ENCODE measurements at places on chromosomes 7 and 10. TPM values are rescaled to one million over a fixed set of nuclear protein-coding genes. Genes with fewer than 3 reads are reported as not detected.

Gene TSPAN12
- 7.4 TPM for total RNA-seq

DNA sequence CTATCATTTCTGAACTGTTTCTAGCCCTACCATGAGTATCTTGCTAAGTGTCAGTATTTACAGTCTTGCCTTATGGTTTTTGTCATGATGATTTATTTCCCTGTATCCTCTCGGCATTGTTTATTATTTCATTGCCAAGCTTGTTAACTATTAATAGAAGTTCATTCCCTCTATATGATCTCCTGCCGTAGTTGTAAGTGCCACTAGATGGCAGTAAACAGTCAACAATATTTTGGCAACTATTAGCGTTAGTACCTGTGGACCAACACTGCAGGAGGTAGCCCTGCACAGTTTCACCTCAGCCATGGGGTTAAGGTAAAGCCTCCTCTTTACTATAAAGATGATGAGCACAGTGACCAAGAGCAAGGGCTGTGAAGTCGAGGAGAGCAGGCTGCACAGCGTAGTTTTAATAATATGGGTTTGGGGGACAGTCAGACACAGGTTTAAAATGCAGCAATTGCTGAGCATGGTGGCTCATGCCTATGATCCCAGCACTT lies 26.1 kb upstream of the CCNJ start:
- H3K27me3 ChIP-seq = peaks cover 34% of the 10 kb centered on the region
- H3K36me3 ChIP-seq = no peaks in the 10 kb centered on the region
- no peak overlapping the region for H3K4me3 ChIP-seq
- DNase-seq = no peak
- H3K27ac ChIP-seq = no peak overlapping the region

GRCh38 chr10:6667679-6668270 lies 87.7 kb upstream of the PRKCQ start:
- H3K36me3 ChIP-seq = no peaks in the 10 kb centered on the region
- H3K27ac ChIP-seq = no peak overlapping the region
- peaks cover 44% of the 10 kb centered on the region for H3K27me3 ChIP-seq
- DNase-seq = no peak
- no peak overlapping the region for H3K4me3 ChIP-seq
- no peaks in the 10 kb centered on the region for H3K4me1 ChIP-seq

GRCh38 chr10:32104622-32105509 lies 48.6 kb upstream of the KIF5B start:
- no peak overlapping the region for H3K27ac ChIP-seq
- H3K4me1 ChIP-seq = peaks cover 8% of the 10 kb centered on the region
- DNase-seq = no peak
- no peaks in the 10 kb centered on the region for H3K27me3 ChIP-seq
- no peak overlapping the region for H3K4me3 ChIP-seq
- no peaks in the 10 kb centered on the region for H3K36me3 ChIP-seq

DNA sequence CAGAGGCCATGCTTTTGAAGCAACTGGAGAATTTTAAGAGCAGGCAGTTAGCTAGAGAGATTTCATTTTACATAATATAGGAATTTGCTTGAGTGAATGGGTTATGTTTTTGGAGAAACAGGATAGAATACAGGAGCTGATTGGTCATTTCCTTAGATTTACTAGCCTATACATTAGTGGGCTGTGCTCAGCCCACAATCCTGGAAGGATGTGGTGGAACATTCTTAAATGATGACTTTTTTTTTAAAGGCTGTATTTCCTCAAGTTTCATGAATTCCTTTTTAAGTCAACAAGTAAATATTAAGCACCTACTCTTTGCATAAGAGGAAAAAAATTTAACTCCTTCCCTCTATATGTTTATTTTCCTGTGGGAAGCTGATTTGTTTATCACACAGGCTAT lies 314.4 kb upstream of the BMPER start:
- no peak for DNase-seq
- no peaks in the 10 kb centered on the region for H3K36me3 ChIP-seq
- no peak overlapping the region for H3K27ac ChIP-seq

Gene C10orf105
- total RNA-seq = 0.11 TPM

- H3K27ac ChIP-seq = no peak overlapping the region
- no peak overlapping the region for H3K4me3 ChIP-seq
- H3K27me3 ChIP-seq = no peaks in the 10 kb centered on the region
- peaks cover 2% of the 10 kb centered on the region for H3K36me3 ChIP-seq
- DNase-seq = no peak
- no peaks in the 10 kb centered on the region for H3K4me1 ChIP-seq
These were observed 44.9 kb downstream of the MINDY4 start for GRCh38 chr7:30815951-30816644.

Gene AKR1C8
- not detected for total RNA-seq

- no peak for DNase-seq
- H3K4me3 ChIP-seq = peak overlapping the region; percentile 6
- peak overlapping the region; percentile 98 for H3K27ac ChIP-seq
- peaks cover 34% of the 10 kb centered on the region for H3K4me1 ChIP-seq
- no peaks in the 10 kb centered on the region for H3K36me3 ChIP-seq
These were observed 16.0 kb downstream of the DENND2A start for GRCh38 chr7:140624392-140625191.

DNA sequence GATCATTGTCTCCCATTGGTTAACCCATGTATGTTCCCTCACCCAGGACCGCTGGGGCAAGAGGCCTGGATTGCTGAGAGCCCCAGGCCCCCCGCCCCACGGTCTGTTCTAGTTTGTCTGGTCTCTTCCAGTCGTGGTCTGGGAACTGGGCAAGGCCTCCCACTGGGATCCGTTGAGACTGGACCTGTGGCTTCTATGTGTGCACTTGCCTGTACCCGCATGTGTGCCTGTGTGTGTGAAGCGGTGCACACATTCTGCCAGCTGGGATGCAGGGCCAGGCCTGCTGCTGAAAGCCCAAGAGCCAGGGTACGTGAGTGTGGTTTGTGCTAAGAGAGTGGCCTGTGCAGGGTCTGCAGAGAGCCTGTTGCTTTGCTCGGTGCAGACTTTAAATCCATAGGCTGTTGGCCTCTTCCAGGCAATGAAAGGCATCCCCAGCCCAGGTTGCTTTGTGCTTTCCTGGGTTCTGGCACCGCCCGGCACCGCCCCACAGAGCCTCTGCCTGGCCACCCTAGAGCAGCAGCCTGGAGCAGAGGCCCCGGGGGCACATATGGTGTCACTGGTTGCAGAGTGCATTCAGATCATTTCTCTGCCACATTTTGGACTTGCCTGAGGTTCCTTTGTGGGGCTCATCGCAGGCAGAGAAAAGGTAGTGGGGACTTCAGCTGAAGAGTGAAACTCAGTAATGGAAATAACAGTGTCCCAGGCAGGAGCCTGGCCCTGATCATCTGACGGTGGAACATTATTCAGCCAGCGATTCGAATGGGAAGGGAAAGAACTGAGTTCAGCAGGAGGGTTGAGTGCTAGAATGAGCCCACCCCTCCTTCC lies 215.5 kb downstream of the GLRX3 start:
- peaks cover 25% of the 10 kb centered on the region for H3K27me3 ChIP-seq
- H3K4me1 ChIP-seq = no peaks in the 10 kb centered on the region
- H3K27ac ChIP-seq = no peak overlapping the region

DNA sequence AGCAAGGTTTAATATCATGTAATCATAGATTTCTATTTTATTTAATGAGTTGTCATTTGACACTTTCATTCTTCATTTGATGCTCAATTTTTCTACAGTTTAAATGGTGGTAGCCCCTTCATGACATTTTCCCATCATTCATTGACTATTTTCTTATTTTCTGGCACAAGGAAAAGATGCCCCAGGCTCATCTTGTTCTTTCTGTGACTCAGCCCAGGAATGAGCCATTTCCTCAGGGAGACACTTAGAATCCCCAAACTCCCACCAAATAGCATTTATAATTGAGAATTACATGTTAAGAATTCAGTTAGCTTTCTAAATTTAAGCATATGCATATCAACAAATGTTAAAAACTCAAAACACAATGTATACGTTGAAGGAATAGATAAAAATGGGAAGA lies 222.3 kb downstream of the KIF20B start:
- no peaks in the 10 kb centered on the region for H3K27me3 ChIP-seq
- H3K4me3 ChIP-seq = no peak overlapping the region
- DNase-seq = no peak
- no peaks in the 10 kb centered on the region for H3K36me3 ChIP-seq
- no peak overlapping the region for H3K27ac ChIP-seq
- no peaks in the 10 kb centered on the region for H3K4me1 ChIP-seq

GRCh38 chr7:39952803-39953202 lies 2.7 kb downstream of the CDK13 start:
- H3K27ac ChIP-seq = peak overlapping the region; percentile 86
- H3K4me1 ChIP-seq = peaks cover 48% of the 10 kb centered on the region
- DNase-seq = no peak
- peak overlapping the region; percentile 86 for H3K4me3 ChIP-seq
- no peaks in the 10 kb centered on the region for H3K27me3 ChIP-seq

- no peak for DNase-seq
- no peaks in the 10 kb centered on the region for H3K4me1 ChIP-seq
- H3K36me3 ChIP-seq = no peaks in the 10 kb centered on the region
- H3K27me3 ChIP-seq = peaks cover 2% of the 10 kb centered on the region
- H3K4me3 ChIP-seq = no peak within 1 kb of the TSS
These were observed at the start of gene MRLN for GRCh38 chr10:59753267-59753666. Gene MRLN, minus strand, starts transcription at chr10:59753455.

Gene MBL2
- total RNA-seq = not detected

DNA sequence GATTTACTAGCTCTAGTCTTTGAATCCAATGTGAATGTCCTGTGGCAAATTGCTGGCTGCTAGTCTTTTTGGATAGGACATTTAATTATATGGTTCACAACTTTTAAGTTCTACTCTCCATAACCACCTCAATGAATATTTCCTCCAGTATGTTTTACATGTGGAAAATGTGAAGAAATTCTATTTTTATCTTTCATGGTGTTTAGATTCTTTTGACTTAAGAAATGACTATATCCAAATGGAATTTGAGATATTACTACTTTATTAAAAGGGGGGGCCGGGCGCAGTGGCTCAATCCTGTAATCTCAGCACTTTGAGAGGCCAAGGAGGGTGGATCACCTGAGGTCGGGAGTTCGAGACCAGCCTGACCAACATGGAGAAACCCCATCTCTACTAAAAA lies 202.0 kb downstream of the ARL4A start:
- no peak overlapping the region for H3K27ac ChIP-seq
- H3K4me1 ChIP-seq = peaks cover 4% of the 10 kb centered on the region
- H3K27me3 ChIP-seq = no peaks in the 10 kb centered on the region
- no peak overlapping the region for H3K4me3 ChIP-seq

Gene A1CF
- 0.07 TPM for total RNA-seq

DNA sequence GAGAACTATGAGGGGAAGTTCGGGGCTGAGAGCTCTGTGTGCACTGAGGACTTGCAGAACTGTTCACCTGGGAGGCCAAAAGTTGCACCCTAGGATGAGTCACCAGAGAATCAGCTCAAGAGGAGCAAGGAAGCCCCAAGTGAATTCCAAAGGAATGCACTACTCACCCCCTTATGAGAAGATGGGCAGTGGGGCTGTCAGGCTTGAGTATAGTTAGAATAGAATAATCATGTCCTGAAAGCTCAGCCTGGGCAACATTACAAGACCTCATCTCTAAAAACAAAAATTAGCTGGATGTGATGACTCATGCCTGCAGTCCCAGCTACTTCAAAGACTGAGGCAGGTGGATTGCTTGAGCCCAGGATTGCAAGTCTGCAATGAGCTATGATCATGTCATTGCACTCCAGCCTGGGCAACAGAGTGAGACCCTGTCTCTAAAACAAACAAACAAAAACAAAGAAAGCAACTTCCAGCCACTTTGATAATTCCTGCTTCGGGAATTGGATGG lies 30.0 kb downstream of the MAP3K8 start:
- no peak overlapping the region for H3K27ac ChIP-seq
- H3K4me1 ChIP-seq = peaks cover 6% of the 10 kb centered on the region
- no peaks in the 10 kb centered on the region for H3K27me3 ChIP-seq
- peaks cover 17% of the 10 kb centered on the region for H3K36me3 ChIP-seq

Gene CPN1
- not detected for total RNA-seq

DNA sequence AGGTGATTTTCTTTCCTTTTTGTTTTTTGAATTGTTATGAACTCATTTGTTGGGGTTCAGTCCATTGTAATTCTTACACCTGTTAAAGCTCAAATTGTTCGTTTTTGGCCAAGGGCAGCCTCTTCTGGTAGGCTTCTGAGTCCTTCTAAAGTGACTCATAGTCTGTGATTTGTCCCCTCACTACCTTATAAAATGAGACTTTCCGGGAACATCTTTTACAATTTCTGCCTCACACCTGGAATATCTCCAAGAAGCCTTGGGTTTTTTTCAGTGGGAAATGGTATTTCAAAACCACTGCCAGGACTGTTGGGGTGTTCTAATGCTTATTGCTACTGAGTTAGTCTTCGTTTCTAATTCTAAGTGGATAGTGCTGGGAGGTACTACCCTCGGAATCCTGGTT lies 56.7 kb downstream of the BMPR1A start:
- no peak overlapping the region for H3K27ac ChIP-seq
- peaks cover 6% of the 10 kb centered on the region for H3K4me1 ChIP-seq
- H3K4me3 ChIP-seq = no peak overlapping the region
- H3K27me3 ChIP-seq = no peaks in the 10 kb centered on the region
- peaks cover 25% of the 10 kb centered on the region for H3K36me3 ChIP-seq

Gene UBE2D4
- 8.9 TPM for total RNA-seq

- no peak for DNase-seq
- H3K36me3 ChIP-seq = no peaks in the 10 kb centered on the region
- no peak overlapping the region for H3K4me3 ChIP-seq
- H3K27ac ChIP-seq = no peak overlapping the region
- H3K4me1 ChIP-seq = peaks cover 6% of the 10 kb centered on the region
These were observed 241.1 kb upstream of the CTBP2 start for GRCh38 chr10:125401462-125401861.

Gene HOXA3
- 197 TPM for total RNA-seq

DNA sequence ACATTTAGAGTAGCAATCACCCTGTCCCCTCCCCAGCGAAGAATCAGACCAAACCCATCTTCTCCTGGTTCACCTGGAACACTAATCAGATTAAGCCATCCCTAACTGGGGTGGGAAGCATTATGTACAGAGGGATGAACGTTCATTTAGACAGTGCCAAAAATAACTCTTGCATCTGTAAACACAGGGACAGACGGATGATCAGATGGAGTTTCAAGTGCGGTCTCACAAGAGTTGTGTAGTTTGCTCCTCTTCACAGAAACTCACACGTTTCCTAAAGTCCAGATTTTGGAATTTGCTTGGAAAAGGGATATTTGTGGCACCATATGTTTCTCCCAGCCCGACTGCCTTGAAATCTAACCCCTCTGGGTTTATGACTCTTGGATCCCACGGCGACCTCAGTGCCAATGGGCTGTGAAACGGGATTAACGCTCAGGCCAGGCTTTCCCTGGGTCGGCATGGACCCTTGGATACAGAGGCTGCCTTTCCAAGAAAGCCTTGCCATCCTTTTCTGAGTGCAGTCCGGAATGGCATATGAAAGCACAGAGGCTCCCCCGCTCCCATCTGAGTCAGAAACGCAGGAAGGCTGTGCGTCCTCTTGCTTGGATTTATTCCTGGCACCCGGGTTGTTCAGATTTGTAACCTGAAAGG lies 293.2 kb upstream of the HABP2 start:
- DNase-seq = no peak
- no peaks in the 10 kb centered on the region for H3K36me3 ChIP-seq
- H3K27ac ChIP-seq = no peak overlapping the region
- no peak overlapping the region for H3K4me3 ChIP-seq
- peaks cover 4% of the 10 kb centered on the region for H3K4me1 ChIP-seq
- H3K27me3 ChIP-seq = peaks cover 11% of the 10 kb centered on the region

GRCh38 chr7:12701433-12701832 lies 14.0 kb downstream of the ARL4A start:
- H3K36me3 ChIP-seq = peaks cover 24% of the 10 kb centered on the region
- H3K4me1 ChIP-seq = peaks cover 2% of the 10 kb centered on the region
- DNase-seq = no peak
- no peak overlapping the region for H3K4me3 ChIP-seq

Data from mesothelial cell of epicardium (in vitro differentiated cells).